CD4-positive, alpha-beta T cell treated with Interleukin-15 for 1 hour (primary cell): ENCODE measurements at places on chromosomes 16 and 17.

GRCh38 chr16:88331989-88332920 lies 50.5 kb upstream of the ZNF469 start:
- no peak for DNase-seq

DNA sequence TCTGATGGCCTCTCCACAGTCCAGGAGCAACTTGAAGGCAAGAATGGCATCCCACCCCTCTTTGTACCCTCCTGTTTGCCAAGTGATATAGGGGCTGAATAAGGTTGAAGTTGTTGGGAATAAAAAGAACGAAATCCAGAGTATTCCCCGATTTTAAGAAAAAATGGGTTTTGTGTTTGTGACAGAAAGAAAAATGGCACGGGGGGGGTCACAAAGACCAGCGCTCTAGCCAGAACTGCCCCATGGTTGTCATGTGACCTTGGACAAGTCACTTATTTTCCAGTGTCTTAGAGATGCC lies 1.7 kb upstream of the HEXIM1 start:
- no peak for DNase-seq

DNA sequence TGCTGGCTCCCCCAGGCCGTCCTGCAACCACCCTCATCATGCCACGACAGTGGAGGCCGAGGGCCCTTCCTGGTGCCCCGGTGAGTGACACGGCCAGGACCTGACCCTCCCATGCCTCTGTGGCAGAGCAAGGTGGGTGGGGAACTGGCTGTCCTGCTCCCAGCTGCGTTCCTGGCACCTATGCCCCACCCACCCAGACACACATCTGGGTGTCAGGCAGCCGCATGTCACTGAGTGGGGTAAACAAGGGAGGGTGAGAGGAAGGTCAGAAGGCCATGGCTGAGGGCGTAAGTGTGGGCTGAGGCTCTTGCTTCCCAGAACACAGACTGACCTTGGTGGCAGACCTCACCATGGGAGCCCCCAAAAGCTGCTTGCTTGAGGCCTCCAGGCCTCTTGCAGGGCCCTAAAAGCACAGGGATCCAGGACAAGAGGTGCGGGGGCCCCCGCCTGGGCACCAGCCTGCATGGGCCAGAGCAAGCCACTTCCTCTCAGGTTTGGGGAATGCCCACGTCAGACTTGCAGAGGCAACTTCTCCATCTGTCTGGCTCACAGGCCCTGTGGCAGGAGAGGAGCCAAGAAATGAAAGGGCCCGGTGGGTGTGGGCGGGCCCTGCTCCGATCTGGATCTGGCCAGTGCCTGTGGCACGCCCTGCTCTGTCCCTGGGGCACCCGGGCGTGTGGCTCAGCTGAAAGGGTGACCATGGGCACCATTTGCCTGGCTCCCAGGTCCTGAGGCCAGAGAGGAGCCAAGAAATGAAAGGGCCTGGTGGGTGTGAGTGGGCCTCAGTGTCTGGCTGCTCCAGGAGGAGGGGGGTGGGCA lies 3.9 kb upstream of the CCDC57 start:
- peak; percentile 89 for DNase-seq

- DNase-seq = no peak
Measured at GRCh38 chr17:81419886-81420768, 24.9 kb downstream of the BAHCC1 start.

DNA sequence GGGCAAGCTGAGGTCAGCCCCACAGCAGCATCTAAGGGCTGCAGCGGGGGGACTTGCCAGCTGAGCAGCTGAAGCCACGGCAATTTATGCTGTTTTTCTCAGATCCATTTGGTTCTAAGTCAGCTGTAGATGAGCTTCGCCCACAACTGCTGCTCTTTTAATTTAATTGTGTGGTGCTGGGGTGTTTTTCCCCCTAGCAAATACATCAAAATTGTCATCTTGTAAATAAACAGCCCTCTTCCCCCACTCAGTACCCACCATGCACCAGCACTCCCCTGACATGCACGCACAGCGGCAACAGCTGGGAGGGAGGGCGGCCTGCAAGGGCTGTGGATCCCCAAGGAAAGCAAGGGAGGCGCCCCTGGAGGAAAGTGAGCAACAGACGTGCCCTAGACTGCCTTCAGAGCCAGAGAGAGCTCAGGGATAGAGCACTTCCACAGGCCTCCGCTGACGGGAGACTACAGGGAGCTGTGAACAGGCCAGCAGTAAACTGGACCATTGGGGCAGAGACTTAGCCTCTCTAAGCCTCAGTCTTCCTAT lies 149.5 kb downstream of the TMEM132E start:
- no peak for DNase-seq

DNA sequence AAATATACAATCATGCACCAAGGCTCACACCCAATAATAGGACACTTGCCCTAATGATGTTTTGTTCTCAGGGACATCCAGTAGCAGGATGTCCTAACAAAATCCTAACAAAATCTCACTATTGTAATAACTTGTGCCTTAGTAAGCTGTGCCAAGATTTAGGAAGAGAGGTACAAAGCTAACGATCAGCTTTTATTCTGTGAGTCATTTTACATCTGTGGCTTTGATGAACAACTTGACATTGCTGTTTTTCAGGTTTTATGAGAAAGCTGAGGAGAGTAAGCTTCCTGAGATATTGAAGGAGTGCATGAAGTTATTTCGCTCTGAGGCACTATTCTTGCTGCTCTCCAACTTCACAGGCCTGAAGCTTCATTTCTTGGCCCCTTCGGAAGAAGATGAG lies 18.9 kb downstream of the OGFOD1 start:
- DNase-seq = no peak

- no peak for DNase-seq
Measured at GRCh38 chr17:17917394-17917793, 54.8 kb downstream of the TOM1L2 start.

DNA sequence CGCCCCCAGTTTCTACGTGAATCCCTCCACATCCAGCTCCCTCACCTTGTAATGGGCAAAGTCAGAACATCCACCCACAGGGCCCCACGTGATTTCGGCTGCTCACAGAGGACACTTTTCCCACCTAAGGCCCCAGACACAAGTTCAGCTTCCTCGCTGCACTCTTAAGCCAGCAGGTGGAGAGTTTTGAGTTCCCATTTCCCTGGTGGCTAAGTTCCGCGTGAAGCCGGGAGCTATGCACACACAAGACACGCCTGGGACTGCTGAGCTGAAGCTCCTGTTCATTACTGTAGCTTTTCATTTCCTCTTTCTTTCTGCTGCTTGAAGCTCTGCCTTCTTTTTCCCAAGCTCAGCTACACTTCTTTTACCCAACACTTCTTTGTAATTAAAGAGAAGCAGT lies 273.8 kb downstream of the NPIPA8 start:
- DNase-seq = no peak

GRCh38 chr17:46977348-46977747 lies 1.7 kb downstream of the RPRML start:
- DNase-seq = no peak

GRCh38 chr17:78535273-78536197 lies 41.7 kb downstream of the DNAH17 start:
- DNase-seq = no peak

GRCh38 chr17:70878879-70879278 lies 709.5 kb downstream of the KCNJ2 start:
- no peak for DNase-seq

DNA sequence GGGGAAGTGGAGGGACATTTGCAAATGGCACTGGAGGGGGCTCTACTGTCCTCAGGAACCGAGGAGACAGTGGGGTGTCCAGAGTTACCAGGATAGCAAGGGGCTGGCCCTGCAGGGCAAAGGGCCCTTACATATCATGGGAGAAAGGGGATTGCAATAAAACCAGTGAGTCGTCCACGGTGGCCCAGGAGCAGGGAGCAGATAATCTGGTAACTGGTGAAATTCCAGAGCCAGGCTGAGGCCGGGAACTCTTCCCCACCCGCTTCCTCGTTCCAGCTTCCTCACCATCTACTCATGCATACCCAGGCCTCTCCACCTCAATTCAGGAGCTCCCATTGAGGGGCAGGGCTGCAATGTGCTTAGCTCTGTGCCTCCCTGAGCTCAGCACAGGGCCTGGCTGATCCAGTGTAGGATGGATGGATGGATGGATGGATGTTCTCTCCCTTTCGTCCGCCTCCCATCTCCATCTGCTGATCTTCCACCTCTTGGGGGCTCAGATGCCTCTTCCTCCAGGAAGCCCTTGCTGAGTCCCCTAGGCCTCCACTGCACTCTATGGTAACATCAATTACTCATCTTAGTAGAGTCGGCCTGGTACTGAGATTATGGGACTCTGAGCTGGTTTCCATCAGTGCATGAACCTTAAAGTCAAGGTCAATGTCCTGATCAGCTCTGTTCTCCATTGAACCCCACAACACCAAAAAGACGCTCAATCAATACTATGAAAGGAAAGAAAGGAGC lies 41.2 kb upstream of the NDRG4 start:
- DNase-seq = no peak

- DNase-seq = no peak
Measured at GRCh38 chr16:47310792-47311211, 150.1 kb downstream of the ITFG1 start.

DNA sequence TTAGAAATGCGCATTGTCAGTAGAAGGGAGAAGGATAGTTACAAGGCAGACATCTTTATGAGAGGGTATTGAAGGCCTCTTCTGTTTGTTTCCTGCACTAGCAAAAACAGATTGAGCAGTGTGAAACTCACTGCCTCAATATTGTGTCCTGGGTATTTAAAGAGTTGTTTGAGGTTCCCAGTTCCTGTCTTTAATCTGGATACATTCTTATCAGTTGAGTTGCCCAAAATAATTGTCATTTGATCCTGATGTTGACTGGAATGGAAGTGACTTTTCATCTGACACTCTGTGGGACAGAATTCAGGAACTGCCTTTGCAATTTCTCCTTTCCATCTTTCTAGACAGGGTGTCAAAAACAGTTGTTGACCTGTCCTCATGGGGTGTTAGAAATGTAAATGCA lies 1.7 kb downstream of the ATP6V0A1 start:
- DNase-seq = no peak

DNA sequence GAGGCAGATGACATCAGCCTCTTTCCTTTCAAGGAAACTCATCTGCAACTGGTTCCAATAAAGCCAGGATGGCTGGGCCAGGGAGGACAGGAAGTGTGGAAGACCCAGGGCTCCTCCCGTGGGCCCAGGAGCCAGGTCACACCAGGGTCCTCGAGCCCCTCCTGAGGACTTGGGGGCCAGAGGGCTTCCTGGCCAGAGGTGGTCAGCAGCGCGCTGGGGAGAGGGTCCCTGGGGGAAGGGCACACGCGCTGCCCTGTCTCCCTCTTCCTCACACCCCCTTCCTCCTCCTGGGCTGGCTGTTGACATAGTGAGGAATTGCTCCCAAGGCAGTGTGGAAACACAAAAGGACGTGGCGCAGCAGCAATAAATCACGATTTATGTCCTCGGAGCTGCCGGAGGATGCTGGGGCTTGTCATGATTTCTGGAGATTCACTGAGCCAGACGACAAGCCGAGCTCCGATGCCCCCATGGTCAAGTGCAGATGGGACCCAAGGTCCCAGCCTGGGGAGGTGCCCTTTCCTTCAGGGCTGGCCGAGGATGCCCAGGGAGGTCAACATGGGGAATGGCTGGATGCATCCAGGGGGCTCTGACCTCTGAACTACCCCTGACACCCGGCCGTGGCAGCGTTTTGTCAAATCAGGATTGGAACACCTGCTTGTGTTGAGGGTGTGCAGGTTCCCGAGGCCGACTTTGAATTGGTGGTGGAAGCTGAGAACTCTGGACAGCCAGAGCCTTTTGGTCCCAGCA lies 152.6 kb downstream of the IRF8 start:
- no peak for DNase-seq

GRCh38 chr16:8818504-8819270 lies 21.0 kb downstream of the PMM2 start:
- no peak for DNase-seq

- DNase-seq = no peak
Measured at GRCh38 chr16:8373676-8374431, 216.5 kb downstream of the TMEM114 start.

- DNase-seq = no peak
Measured at GRCh38 chr17:49375544-49375943, 13.5 kb upstream of the ZNF652 start.

- DNase-seq = no peak
Measured at GRCh38 chr17:46950342-46950996, 27.5 kb downstream of the GOSR2 start.

GRCh38 chr17:66172691-66173223 lies 19.2 kb downstream of the CEP112 start:
- no peak for DNase-seq

DNA sequence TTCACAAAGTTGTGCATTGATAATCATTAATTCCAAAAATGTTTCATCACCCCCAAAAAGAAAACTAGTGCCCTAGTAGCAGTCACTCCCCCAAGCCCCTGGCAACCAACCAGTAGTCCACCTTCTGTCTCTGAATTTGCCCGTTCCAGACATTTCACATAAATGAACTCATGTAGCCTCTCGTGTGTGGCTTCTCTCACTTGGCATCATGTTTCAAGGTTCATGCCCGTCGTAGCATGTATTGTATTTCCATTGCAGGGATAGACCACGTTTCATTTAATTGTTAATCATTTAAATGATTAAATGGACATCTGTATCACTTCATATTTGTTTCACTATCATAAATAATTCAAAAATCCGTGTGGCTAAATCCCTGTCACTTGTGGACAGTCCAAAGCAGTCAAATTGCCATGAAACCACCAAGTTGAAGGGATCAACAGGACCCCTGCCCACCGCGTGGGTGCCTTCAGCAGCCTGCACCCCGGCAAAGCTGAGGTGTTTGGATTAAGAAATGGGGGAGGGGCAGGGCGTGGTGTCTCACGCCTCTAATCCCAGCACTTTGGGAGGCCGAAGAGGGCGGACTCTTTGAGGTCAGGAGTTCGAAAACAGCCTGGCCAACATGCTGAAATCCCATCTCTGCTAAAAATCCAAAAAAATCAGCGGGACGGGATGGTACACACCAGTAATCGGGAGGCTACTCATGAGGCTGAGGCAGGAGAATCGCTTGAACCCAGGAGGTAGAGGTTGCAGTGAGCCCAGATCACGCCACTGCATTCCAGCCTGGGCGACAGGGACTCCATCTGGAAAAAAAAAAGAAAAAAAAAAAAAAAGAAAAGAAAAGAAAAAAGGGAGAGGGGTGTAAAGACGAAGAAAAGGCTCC lies 8.7 kb upstream of the FLYWCH2 start:
- no peak for DNase-seq

DNA sequence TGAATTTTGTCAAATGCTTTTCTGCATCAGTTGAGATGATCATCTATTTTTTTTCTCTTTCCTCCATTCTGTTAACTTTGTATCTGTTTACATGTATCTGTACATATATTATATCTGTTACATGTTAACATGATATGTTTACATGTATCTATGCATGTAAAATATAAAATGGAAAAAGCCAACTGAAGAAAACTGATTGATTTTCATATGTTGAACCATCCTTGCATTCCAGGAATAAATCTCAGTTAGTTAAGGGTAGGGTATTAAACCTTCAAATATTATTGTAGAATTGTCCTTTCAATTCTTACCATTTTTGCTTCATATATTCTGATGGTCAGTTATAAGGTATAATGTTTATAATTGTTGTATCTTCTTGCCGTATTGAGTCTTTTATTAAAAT lies 336.1 kb downstream of the ZFHX3 start:
- no peak for DNase-seq
